ENCODE measurements at places on chromosomes 11 and 22.

GRCh38 chr11:93852242-93852641, 1.8 kb upstream of the VSTM5 start:
- DNase-seq: no peak
- no peaks in the 10 kb centered on the region for H3K36me3 ChIP-seq
- no peak overlapping the region for H3K27ac ChIP-seq
- H3K27me3 ChIP-seq: peaks cover 12% of the 10 kb centered on the region
- no peak overlapping the region for H3K4me3 ChIP-seq

DNA sequence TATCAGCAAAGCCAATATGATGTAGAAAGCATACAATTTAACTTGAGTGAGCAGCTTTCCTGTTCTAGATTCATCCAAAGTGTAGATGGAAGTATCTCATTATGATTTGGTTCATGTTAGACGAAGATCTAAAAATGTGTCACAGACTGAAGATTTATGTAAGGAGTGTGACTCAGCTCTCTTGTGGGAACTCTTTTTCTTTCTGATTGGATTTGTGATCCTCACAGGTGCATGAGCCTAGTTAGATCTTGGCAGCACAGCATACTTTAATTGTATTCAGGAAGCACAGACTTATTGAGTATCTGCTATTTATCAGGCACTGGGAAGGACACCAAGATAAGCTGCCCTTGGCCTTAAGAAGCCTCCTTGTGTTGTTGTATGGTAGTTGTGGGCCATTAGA, 147.1 kb downstream of the C11orf91 start:
- H3K27me3 ChIP-seq: peaks cover 8% of the 10 kb centered on the region
- H3K4me3 ChIP-seq: no peak overlapping the region
- H3K4me1 ChIP-seq: no peaks in the 10 kb centered on the region
- H3K27ac ChIP-seq: no peak overlapping the region
- no peaks in the 10 kb centered on the region for H3K36me3 ChIP-seq

- H3K36me3 ChIP-seq: peaks cover 69% of the 10 kb centered on the region
- H3K4me3 ChIP-seq: peak overlapping the region; percentile 29
- no peak for DNase-seq
- H3K4me1 ChIP-seq: peaks cover 28% of the 10 kb centered on the region
- H3K27me3 ChIP-seq: no peaks in the 10 kb centered on the region
- H3K27ac ChIP-seq: peak overlapping the region; percentile 6
Observed at GRCh38 chr11:14656536-14657457, 13.2 kb downstream of the PDE3B start.

DNA sequence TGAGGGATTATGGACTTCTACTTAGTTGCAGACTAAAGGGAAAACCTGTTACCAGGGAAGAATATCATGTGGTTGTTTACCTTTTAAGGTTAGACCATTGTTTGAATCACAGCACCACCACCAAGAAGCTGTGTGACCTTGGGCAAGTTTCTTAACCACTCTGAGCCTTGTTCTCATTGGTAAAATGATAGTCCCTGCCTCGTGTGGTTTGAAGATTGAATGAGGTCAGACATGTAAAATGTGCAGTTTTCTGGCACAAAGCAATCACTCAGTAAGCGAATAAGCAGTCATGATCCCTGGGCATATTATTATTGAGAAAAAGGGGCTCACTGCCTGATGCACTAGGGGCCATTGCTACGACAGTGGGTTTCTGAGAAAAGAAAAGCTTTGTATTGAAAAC, 28.3 kb downstream of the MOV10L1 start:
- no peaks in the 10 kb centered on the region for H3K4me1 ChIP-seq
- no peak overlapping the region for H3K4me3 ChIP-seq
- no peak overlapping the region for H3K27ac ChIP-seq
- peaks cover 5% of the 10 kb centered on the region for H3K36me3 ChIP-seq
- no peak for DNase-seq

DNA sequence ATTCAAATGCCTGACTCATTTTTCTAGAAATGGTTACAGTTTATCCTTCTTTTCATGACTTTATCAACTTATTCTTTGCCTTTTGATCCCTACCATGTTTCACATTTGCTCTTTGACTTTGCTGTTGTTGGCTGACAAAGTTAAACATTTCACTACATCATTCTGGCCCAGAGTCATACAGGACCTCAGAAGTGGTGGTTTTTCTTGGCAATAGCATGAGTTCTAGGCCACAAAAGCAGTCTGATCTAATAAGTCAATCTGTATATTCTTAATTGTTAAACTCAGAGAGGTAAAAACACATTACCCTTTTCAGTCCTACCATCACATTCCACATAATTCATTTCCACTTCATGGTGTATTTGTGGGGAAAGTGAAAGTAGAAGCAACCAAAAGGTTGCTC, 763.2 kb upstream of the TENM4 start:
- DNase-seq: no peak
- no peaks in the 10 kb centered on the region for H3K36me3 ChIP-seq
- H3K4me1 ChIP-seq: no peaks in the 10 kb centered on the region
- H3K27me3 ChIP-seq: no peaks in the 10 kb centered on the region
- no peak overlapping the region for H3K27ac ChIP-seq

- H3K4me3 ChIP-seq: no peak overlapping the region
- no peak overlapping the region for H3K27ac ChIP-seq
- H3K27me3 ChIP-seq: no peaks in the 10 kb centered on the region
- DNase-seq: no peak
Observed at GRCh38 chr22:44190381-44190976, 9.8 kb downstream of the PARVG start.

DNA sequence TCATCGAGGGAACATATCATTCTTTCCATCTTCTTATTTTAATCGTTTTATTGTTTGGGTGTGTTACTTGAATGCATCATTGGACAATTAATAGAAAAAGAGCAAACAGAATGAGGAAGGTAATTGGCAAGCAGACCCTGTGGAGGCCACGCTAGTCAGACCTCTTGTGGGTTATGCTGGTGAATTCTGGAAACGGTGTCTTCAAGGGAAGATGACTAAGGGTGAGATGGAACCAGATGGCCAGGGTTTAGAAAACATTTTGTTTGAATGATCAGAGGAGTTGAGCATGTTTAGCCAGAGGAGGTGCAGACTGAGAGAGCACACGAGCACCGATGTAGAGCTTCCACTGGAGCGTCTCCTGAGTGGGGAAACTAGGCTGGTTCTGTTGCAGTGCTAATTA, 8.5 kb downstream of the ST14 start:
- no peak overlapping the region for H3K4me3 ChIP-seq
- H3K4me1 ChIP-seq: no peaks in the 10 kb centered on the region
- no peak for DNase-seq
- peaks cover 34% of the 10 kb centered on the region for H3K27me3 ChIP-seq
- no peak overlapping the region for H3K27ac ChIP-seq

GRCh38 chr11:2328656-2329354, 27.0 kb downstream of the TSPAN32 start:
- DNase-seq: no peak
- no peaks in the 10 kb centered on the region for H3K36me3 ChIP-seq
- no peak overlapping the region for H3K4me3 ChIP-seq
- H3K27me3 ChIP-seq: peaks cover 14% of the 10 kb centered on the region

GRCh38 chr11:113021111-113021510, 59.9 kb downstream of the NCAM1 start:
- DNase-seq: no peak
- no peaks in the 10 kb centered on the region for H3K4me1 ChIP-seq
- no peaks in the 10 kb centered on the region for H3K36me3 ChIP-seq
- H3K4me3 ChIP-seq: no peak overlapping the region

- peaks cover 8% of the 10 kb centered on the region for H3K27me3 ChIP-seq
- DNase-seq: no peak
- no peak overlapping the region for H3K4me3 ChIP-seq
- H3K27ac ChIP-seq: no peak overlapping the region
- H3K4me1 ChIP-seq: no peaks in the 10 kb centered on the region
Observed at GRCh38 chr11:107898270-107898669, 30.0 kb upstream of the RAB39A start.

GRCh38 chr11:611001-611996, 4.5 kb downstream of the IRF7 start:
- peaks cover 17% of the 10 kb centered on the region for H3K4me1 ChIP-seq
- H3K27ac ChIP-seq: no peak overlapping the region
- H3K36me3 ChIP-seq: peaks cover 41% of the 10 kb centered on the region
- no peak for DNase-seq

- no peak overlapping the region for H3K27ac ChIP-seq
- DNase-seq: no peak
- H3K36me3 ChIP-seq: no peaks in the 10 kb centered on the region
Observed at GRCh38 chr11:7246179-7246578, 5.5 kb upstream of the SYT9 start.

DNA sequence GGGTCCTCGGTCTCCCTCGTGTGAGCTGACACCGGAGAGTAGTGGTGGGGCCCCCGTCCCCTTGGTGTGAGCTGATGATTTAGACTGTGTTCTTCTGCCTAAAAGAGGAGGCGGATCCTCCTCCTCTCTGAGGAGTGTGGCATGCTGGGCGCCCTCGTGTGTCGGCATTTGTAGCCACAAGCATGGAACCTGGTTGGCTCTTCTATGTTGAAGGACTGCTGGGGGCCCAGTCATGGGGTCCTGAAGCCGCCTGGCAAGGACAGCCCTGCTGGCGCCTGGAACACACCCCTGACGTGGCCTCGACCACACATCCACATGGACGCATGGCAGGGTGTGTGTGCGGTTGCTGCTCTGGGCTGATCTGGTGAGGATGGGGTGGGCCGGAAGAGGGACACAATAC, 50.2 kb downstream of the AP2A2 start:
- H3K27ac ChIP-seq: peak overlapping the region; percentile 65
- no peak for DNase-seq
- no peak overlapping the region for H3K4me3 ChIP-seq
- H3K27me3 ChIP-seq: no peaks in the 10 kb centered on the region
- peaks cover 23% of the 10 kb centered on the region for H3K4me1 ChIP-seq

GRCh38 chr22:31439808-31440207, 40.4 kb downstream of the DRG1 start:
- H3K4me1 ChIP-seq: peaks cover 6% of the 10 kb centered on the region
- DNase-seq: no peak
- H3K27ac ChIP-seq: no peak overlapping the region
- no peaks in the 10 kb centered on the region for H3K27me3 ChIP-seq

DNA sequence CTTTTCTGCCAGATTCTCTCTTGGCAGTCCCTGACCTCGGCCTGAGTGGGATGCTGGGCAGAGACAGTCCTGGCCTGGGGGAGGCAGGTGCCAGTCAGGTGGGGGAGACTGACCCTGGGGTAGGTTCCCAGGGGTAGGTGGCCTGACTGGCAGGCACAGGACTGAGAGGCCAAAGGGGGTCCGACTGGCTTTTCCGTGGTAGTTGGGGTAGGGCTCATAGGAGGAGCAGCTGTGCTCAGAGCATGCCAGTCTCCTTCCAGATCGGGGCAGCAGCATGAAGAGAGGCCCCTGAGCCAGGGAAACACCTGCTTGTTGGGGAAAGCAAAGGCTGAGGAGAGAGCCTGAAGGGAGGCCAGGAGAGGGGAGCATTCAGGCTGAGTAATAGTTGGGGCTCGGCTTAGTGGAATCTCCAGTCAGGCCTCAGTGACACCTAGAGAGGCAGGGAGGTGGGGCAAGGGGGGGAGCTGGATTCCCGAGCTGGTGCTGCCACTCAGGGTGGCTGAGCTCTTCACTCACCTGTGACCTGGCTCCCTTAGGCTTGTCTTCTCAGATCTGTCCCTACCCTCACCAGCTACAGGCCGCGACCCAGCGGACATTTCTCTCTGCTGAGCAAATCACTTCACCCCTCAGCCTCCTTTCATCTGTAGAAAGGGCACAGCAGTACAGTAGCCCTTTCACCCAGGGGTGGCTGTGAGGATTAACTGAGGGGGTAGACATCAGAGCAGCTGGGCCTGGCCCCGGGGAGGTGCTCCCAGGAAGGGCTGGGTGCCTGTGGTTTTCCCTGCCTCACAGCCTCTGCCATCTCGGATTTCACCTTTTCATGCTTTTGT, 26.2 kb downstream of the MCM5 start:
- peaks cover 7% of the 10 kb centered on the region for H3K36me3 ChIP-seq
- DNase-seq: no peak
- H3K4me3 ChIP-seq: no peak overlapping the region
- H3K27ac ChIP-seq: no peak overlapping the region

DNA sequence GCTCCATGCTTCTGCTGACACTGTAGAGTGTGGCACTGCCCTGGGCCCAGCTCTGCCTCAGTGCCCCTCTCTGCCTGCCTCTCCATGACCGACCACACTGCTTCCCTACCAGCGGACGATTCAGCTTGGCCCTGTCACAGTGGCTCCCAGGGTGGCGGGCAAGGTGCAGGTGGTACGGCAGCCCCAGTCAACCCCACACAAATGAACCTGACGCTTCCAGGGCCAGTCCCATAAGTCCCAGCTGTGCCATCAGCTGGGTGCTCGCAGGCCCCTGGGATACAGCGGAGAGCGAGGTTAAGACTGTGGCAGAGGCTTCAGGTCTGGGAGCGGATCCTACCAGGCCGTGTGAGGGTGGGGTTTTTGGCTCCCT, 134.8 kb downstream of the LDLRAD3 start:
- H3K27me3 ChIP-seq: peaks cover 8% of the 10 kb centered on the region
- no peaks in the 10 kb centered on the region for H3K36me3 ChIP-seq
- H3K4me1 ChIP-seq: no peaks in the 10 kb centered on the region
- no peak for DNase-seq

DNA sequence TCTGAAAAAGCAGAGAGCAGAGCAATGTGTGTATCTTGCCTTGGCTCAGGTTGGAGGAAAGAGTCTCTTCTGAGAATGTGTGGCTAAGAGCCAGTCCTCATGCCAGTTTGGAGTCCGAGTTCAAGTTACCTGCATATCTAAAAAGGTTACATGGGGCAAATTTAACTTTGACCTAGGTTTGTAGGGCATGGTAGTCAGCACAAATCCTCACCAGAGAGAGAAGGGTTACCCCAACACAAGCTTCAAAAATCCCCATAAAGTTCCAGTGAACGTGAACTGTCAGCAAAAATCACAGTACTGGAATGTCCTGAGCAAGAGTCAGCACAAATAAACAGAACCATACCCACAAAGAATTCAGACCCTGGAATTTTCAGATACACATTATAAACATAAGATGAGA, 13.8 kb downstream of the SDHD start:
- no peaks in the 10 kb centered on the region for H3K27me3 ChIP-seq
- H3K27ac ChIP-seq: no peak overlapping the region
- H3K4me3 ChIP-seq: no peak overlapping the region
- H3K4me1 ChIP-seq: no peaks in the 10 kb centered on the region
- DNase-seq: no peak
